HCT116 (cell line): ENCODE measurements at places on chromosomes 12 and 14.

- DNase-seq = peak; percentile 26
Measured at GRCh38 chr12:81668475-81668874, 90.7 kb downstream of the PPFIA2 start.

GRCh38 chr12:124259154-124260066, 35.5 kb upstream of the RFLNA start:
- DNase-seq = no peak

DNA sequence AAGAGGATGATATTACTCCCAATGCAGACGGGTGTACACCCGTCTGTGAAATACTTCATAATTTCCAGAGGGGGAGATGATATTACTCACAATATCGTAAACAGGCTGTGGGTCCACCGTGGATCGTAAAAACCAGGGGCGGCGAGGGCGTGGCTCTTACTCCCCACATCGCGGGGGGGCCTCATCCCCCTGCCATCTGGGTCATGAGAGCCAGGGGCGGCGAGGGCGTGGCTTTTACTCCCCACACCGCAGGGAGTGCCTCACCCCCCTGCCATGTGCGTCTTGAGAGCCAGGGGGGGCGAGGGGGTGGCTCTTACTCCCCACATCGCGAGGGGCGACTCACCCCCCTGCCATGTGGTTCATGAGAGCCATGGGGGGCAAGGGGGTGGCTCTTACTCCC, 86.2 kb upstream of the GNG2 start:
- no peak for DNase-seq

DNA sequence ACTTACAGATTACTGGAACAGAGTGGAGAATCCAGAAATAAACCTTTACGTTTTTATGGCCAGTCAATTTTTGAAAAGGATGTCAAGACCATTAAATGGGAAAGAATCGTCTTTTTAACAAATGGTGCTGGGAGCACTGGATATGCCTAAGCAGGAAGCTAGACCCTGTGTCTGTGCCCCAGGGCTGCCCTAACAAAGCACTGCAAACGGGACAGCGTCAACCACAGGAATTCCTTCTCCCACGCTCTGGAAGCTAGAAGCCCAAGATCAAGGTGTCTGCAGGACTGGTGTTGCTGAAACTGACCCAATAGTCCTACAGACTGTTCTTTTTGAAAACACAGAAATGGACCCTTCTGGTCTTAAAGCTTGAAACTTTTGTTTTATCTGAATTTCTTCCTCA, 9.3 kb upstream of the TMEM121 start:
- no peak for DNase-seq

DNA sequence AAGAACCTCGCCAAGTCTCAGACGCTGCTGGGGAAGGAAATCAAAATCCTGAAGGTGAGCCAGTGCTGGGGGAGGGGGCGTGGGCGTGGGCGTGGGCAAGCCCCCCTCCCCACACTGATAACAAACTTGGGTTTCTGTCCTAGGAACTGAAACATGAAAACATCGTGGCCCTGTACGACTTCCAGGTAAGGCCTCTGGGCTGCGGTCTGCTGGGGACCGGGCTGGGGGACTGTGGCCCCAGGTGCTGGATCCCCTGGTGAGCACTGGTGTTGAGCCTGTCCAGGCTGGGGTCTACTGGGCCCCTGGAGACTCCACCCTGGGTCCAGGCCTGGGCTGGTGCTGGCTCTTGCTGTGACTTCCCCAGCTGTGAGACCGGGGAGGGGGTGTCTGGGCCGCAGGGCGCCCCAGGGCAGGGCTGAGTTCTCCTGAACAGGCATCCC, 1.2 kb downstream of the ULK1 start:
- DNase-seq = no peak

DNA sequence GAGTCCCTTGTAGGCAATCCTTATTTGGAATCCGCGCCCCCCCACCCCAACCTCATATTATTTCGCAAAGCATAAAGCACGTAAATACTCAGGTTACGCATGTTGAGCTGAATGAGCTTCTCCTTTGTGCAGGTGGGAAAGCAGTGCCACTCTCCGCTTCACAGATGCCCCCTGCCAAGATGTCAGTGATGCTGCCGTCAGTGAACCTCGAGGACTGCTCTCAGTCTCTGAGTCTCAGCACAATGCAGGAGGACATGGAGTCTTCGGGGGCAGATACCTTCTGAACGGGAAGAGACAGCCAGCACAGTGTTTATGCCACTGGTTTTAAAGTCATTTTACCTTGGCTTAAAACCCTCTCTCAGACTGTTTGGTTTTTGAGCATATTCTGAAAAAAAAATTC, 90.1 kb upstream of the DACT1 start:
- DNase-seq = no peak

GRCh38 chr12:81798294-81798693, 39.1 kb upstream of the PPFIA2 start:
- DNase-seq = no peak
